Fibroblast of lung (primary cell): ENCODE measurements at places on chromosomes 3 and 15.
A peak's percentile ranks its signal among the peaks of the same experiment; 100 is the strongest.

- no peak for DNase-seq
Observed at GRCh38 chr15:64642875-64643274, 132.5 kb downstream of the RBPMS2 start.

GRCh38 chr3:137194301-137194700 is 236.5 kb downstream of the IL20RB start:
- DNase-seq = no peak

- DNase-seq = no peak
Observed at GRCh38 chr15:75153565-75154276, 48.0 kb upstream of the C15orf39 start.

- no peak for DNase-seq
Observed at GRCh38 chr3:37987315-37987697, 3.3 kb upstream of the VILL start.

- DNase-seq = no peak
Observed at GRCh38 chr3:106302451-106303221, 433.8 kb upstream of the CBLB start.

DNA sequence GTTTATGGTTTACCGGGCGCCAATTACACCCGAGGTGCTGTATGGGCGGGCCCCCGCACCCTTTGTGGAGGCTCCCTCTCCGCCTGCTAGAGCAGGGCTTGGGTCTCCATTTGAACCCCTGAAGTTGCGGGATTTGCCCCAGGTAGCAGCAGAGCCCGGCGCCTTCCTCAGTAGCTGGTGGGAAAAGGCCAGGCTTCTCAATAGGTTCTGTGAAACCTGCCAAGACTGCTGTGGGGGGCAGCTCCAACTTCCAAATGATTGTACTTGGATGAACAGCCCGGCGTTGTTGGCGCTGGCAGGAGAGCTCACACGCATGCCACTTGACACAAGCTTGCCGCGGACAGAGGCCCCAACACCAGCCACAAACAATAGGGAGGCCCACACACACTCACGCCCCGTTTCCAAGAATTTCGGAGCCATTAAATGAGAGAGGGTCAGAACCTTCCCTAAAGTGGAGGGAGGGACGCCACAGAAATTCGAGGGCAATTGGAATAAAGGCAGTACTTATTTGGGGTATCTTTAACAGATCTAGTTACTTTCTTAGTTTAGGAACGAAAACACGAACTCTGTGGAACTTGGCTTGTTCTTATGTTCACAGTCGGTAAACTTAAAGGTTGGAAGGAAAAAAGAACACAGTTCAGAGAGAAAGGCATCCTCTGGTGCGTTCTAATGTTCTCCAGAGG is 1.4 kb downstream of the EPHB3 start:
- peak; percentile 36 for DNase-seq

- DNase-seq = no peak
Observed at GRCh38 chr3:180048103-180048502, 11.4 kb upstream of the PEX5L start.

DNA sequence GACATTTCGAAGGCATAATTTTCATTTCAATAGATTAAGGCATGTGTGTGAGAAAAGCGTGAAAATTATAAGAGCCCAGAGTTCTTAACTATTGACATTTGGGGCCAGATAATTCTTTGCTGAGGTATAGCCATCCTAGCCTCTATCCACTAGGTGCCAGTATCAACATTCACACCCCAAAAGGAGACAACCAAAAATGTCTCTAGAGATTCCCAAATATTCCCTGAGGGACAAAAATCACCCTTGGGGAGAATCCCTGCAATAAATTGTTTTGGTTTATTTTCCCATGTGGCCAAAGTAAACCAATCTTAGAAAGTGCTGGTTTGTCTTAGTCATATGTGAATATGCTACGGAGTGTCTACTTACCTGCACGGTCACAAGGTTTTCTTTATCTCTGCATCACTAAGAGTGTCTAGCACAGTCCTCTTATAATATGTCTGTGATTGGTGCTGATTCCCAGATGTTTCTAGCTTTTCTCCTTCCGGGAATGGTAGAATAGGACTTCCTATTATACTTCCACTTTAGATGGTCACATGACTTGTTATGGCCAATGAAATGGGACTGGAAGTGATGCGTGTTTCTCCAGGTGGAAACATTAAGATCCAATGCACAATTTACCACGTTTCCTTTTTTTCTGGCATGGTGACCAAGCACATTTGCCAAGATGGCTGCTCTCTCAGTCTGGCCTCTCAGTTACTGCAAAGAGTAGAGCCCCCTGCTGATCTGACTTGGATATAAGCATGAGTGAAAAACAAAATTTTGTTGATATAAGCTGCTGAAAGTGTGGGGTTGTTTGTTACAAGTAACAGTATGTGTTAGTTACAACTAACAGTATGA is 8.0 kb upstream of the KBTBD8 start:
- peak; percentile 3 for DNase-seq

- DNase-seq = no peak
Observed at GRCh38 chr3:7696320-7696719, 805.3 kb upstream of the LMCD1 start.

DNA sequence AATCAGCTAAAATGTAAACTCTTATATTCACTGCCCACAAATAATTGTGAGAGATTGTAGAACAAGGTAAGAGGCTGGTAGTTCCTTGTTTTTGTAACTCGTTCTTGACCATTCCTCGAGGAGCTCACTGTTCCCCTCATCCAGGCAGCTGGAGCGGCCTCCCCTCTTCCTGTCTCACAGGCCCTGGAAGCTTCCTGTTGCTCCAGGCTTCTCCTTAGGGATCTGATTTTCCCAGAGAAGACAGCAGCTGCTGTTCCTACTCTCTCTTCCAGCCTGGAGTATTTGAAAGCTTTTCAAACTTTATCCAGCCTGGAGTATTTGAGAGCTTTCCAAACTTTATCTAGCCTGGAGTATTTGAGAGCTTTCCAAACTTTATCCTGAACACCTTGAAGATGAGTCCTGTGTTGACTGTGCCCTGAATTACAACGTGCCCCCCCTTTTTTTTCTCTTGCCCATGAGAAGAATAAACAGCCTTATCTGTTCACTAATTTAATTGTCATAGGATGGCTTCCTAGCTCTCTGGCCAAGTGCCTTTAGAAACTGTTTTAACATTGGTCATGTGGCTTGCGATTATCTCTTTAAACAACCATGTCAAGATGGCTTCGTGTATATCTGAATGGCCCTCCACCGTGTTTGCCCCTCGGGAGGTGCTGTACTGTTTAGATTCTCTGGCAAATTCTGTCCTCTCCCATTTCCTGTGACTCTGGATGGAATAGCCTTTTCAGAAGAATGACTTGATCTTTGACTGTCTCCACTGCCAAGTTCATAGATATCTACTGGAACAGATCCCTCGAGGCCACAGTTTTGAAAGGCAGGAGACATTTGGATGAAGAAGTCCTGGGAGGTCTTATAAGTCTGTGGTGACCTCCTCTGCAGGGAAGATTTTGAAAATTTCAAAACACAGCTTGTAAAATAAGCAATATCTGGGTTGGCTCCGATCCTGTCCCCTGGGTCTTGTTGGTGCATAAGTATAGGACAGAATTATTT is 4.8 kb downstream of the ADAMTSL3 start:
- no peak for DNase-seq

DNA sequence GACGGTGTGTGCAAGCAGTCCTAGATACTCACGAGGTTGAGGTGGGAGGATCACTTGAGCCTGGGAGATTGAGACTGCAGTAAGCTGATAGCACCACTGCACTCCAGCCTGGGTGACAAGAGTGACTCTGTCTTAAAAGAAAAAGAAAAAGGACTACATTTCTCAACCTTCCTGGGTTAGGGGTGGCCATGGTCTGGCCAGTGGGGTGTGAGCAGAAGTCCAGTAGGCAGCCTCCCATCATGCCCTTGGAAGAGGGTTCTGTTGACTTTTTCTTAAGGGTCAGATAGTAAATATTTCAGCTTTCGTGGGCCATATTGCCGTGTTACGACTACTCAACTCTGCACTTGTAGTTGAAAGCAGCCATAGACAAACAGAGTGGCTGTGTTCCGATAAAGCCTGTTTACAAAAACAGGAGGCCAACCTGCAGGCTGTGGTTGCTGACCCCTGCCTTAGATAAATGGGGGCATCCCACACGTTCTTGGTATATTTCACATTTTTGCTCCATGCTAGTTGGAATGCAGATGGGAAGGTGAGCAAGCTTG is 31.0 kb upstream of the PDE8A start:
- DNase-seq = no peak

DNA sequence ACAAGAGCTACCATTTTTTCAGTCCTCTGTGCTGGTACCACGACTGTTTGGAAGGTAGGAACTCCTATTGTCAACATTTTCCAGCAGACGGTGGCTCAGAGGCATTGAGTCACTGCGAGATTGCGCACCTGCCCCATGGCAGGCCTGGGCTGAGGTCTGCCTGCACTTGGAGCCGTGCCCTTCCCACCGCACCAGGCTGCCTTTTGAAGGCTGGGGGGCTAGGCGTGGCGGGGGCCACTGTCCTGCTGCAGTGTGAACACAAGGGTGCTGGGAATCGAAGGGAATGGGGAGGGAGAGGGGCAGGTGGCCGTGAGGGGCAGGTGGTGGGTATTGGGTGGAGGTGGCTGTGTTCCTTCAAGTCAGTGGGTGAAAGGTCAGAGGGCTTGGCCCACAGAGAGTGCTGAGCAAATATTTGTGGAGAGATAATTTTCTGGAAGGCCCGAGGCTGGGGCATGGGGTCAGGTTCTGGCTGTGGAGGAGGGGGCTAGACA is 16.3 kb downstream of the SNX33 start:
- no peak for DNase-seq

DNA sequence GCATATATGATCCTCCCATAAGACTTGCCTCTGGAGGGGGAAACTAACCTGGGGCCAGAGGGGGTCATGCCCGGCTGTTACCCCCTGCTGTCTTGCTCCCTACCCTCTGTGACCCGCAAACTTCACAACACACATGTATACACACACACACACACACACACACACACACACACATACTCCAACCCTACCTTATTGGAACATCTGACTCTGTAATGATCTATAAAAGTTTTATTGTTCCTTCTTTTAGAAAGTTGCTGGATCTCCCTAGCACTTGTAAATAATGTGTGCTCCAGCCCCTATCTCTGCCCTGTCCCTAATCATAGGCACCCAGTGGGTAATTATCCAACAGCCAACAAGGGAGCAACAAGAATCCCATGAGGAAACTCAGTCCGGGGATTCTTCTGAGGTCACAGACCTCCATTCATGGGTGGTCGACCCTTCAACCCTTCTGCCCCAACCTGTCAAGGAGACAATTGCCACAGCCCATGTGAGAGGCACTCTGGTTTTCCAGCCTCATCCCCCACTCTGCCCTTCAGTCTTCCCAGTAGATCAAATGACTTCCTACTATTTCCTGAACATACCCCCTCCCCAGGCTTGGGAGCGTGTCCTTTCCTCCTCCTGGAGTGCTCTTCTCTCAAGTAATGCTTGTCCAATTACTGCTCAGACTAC is 14.0 kb upstream of the TPM1 start:
- DNase-seq = no peak

GRCh38 chr3:138935863-138936740 is 10.8 kb downstream of the FOXL2 start:
- DNase-seq = peak; percentile 41
